PC-3 (cell line): ENCODE measurements at places on chromosomes 2 and 18. TPM values are rescaled to one million over a fixed set of nuclear protein-coding genes. Genes with fewer than 3 reads are reported as not detected.

GRCh38 chr18:12838178-12838634 is 45.8 kb downstream of the PTPN2 start:
- peak; percentile 91 for DNase-seq

GRCh38 chr2:237964194-237964577 is 2.6 kb upstream of the UBE2F start:
- no peak for DNase-seq

- no peak for DNase-seq
Observed at GRCh38 chr2:194621945-194622344, 1035.1 kb upstream of the SLC39A10 start.

GRCh38 chr18:36572135-36572856 is 256.5 kb downstream of the TPGS2 start:
- DNase-seq: peak; percentile 36

Gene DNAH7
- total RNA-seq: 1.9 and 3.1 TPM in 2 replicates
